Activated T-cell treated with anti-CD3 and anti-CD28 coated beads, Interleukin-2, amount 50 U/mL, for 48 hours (primary cell): ENCODE measurements at places on chromosomes 7 and 10.

- no peak for DNase-seq
Measured at GRCh38 chr7:6476596-6477317, 29.0 kb upstream of the DAGLB start.

DNA sequence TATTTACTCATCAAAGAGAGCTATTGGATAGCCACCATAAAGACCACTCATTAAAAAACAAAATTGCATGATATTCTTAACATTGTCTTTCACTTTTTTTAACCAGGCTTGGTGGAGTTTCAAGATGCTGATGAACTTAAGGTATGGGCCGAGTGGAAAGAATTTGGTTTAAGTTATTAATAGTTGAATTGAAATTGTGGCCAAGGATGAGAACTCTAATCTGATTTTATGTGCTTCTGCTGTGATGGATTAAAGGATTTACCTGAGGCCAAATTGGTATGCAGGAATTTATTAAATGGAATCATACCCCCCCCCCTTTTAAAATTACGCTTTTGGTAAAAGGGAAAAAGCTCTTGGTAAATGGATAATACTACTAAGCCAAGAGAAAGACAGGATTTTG is 33.8 kb upstream of the TOMM7 start:
- DNase-seq, result no peak

DNA sequence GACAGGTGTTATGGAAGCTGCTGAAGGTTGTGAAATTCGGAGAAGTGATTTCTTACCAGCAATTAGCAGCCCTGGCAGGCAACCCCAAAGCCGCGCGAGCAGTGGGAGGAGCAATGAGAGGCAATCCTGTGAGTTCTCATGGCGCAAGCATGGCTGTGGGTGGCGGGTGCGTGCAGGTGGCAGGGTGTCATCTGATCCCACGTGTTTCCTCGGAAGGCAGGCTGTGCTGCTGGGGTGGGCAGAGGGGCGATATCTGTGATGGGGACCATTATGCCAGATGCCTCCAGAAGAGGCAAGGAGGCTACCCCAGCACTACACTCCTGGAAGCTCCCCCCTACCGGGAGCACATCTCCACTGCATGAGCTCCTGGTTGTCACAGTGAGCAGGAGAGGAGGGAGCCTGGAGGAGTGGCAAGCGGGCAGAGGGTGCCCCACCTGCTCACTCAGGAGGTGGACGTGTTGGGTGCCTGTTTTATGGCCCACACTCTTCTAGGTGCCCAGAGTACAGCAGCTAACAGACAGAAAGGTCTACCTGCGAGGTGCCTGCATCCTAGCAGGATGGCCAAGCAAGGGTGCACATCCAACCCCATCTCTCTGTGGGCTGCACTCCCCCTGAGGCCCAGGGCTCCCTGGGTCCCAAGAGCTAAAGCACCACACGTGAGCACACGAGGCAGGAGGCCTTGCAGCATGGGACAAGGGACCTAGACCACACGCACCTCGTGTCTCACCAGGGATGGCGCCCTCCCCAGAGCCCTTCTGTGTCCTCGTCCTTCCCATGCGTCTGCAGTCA is 204.7 kb downstream of the EBF3 start:
- DNase-seq, result no peak

DNA sequence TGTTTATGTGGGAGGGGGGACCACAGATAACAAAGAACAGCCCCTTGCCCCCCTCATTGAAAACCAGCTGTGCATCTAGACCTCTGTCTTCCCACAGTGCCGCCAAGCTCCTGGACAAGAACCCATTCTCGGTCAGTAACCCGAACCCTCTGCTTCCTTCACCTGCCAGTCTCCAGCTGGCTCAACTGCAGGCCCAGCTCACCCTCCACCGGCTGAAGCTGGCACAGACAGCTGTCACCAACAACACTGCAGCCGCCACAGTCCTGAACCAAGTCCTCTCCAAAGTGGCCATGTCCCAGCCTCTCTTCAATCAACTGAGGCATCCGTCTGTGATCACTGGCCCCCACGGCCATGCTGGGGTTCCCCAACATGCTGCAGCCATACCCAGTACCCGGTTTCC is 91.0 kb upstream of the PDCD4 start:
- no peak for DNase-seq

DNA sequence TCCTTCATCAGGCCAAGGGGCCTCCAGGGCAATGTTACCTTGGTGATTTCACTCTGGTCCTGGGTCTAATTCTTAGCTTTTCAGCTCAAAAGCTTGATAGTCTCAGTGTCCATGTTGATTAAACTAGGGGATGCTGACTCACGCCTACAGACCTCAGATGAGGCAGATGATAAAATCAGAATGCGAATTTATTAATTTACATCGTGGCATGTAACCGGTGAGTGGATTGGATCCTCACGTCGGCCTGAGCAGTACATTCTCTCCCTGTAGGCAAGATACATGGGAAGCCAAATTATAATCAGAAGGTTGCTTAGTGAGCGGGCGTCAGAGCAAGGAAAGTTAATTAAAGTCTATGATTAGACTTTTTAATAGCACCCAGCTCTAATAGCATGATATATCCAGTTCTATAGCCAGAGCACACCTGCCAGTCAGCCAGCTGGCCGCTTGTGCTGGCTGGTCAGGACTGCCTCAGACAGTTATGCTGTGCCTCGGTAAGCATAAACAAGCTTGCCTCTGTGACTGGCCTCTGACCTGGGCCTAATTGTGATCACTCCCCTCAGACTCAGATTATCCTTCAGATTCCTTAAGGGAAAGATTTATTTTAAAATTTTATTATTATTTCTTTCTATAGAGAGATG is 20.2 kb upstream of the CPA5 start:
- no peak for DNase-seq
